ENCODE measurements at places on chromosomes 7 and 10.

DNA sequence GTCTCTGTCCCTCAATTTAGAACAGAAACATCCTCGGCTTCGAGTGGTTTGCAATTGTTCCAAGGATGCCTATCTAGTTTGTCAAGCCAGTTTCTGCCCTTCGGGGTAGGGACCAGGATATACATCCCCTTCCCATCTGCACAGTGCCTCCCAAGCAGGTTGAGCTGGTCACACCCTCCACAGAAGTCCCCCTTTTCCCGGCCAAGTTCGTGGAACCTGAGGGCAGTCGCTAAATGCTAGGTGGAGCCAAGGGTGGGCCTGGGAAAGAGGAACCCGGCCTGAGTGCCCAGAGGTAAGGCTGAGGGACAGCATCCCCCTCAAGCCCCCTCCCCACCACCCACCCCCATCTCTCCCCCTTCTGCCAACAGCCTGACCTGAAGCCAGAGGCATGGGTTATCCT, 62.4 kb upstream of the NANOS1 start:
- no peak for DNase-seq

DNA sequence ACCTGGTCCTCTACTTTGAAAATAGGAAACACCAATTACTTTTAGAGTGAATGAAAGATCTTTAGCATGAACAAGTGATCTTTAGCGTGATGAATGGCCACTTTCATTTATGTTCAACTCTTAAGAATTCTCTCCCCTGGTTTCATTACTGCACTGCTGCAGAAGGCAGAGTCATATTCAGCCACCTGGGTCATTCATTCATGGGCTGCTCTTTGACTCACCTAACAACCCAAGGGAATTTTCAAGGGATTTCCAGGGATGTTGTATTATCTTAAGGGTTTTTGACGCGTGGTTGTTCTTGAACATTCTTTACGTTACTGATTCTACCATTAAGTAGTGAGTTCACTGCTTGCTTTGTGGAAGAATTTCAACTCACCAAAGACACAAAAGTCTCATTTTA, 87.3 kb upstream of the STK17A start:
- DNase-seq: no peak

- peak; percentile 20 for DNase-seq
These were observed 40.6 kb downstream of the SYPL1 start for GRCh38 chr7:106071356-106071998.

DNA sequence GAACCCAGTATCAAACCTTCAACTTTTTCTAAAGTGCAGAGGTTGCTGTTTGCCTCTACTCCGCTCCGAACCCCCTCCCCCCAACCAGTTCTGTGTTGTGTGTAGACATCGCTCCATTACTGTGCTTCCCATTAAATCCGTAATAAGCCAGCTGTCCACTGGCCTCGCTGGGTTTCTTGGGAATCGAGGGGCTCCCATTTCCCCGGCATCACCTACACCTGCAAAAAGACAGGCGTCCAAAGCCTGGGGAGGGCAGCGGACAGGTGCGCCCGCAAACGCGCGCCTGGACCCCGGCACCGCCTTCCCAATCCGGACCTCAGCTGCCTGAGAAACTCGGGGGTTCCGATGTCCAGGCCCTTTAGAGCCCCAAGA, 631 bp downstream of the RTKN2 start:
- DNase-seq: no peak

DNA sequence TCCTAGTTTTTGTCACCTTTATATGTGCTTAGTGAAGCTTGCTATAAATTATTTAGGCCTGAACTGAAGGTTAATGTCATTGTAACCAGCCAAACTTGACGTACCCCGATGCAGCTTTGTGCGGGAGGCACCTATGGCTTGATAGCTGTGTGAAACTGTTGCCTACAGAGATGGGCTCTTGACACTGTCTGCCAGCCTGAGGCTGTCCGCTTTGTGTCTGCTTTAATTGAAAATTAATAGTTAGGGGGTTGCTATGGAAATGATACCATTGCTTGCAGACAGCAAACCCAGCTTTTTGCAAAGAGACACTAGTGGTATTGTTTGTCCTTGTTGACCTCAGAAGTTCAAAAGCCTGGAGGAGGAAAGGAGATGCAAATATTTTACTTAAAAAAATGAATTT, 2.1 kb upstream of the FOXP2 start:
- no peak for DNase-seq

DNA sequence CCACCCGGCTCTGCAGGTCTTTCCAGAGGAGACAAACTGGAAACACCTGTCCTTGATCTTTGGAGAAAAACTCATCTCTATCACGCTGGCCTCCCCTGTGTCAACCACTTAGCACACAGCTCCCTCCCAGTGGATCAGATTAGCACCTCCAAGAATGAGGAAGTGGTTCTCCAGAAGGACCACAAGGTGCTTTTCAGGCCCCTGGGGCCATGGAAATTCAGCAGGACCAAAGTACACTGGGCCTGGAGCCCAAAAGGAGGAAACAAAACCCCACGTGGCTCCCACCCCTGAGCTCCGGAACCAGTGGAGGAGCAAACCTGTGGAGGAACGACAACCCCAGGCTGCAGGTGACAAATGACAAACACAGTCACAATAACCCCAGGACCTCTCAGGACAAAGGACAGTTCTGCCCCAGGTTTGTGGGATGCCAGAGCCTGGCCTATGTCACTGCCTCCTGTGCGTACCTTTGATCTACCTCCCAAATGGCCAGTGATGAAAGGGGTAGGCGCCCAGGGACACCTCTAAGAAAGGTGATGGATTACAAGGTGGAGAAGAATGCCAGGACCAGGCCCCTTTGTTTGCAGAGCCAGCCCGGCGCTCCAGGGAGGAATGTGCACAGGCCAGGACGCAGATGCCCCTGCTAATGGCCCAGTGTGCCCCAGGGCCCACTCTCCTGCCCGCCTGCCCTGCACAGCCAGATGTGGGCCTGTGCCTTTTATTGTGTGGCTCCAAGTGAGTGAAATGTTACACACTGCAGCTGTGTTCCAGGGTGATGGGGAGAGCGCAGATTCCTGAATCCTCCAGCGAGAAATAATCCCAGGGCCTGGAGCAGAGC, 5.7 kb downstream of the TNS3 start:
- no peak for DNase-seq
